ENCODE measurements at places on chromosomes 6 and 20.

- no peak for DNase-seq
Measured at GRCh38 chr20:50831622-50832021, 36.8 kb downstream of the BCAS4 start.

GRCh38 chr20:45783656-45784294, 7.9 kb downstream of the WFDC3 start:
- DNase-seq: no peak

GRCh38 chr6:137542713-137543112, 48.5 kb upstream of the OLIG3 start:
- no peak for DNase-seq

DNA sequence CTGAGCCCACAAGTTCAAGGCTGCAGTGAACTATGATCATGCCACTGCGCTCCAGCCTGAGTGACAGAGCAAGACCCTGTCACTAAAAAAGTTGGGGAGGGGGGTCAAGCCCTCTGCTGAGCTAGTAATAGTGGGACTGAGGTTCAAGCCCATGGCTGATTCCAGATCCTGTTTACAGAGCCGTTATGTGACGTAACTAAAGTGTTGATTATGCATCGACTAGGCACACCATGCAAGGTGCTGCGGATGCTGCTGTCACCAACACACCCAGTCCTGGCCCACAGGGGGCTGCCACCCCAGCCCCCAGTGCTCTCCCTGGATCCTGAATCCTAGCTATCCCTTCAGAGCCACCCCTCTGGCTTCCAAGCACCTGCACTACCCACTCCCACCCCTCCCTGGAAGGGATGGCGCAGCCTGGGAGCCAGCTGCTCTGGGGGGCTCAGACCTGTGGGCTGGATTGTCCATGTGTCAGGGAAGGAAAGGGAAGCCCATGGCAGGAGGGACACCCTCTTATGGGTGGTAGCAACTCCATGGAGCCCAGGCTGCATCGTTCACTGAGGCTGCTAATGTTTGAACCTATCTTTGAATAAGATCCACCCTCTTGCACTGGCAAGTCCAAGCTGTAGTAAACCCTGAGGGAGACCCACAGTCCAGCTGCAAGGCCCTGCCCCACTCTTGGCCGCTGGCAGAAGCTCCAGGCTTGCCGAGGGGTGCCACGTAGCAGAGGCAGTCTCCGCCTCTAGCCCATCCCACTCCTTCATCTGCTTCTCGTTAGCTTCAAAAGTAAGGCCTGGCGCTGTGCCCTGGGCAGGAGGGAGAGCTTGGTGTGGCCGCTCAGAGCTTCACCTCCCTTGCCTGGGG, 95.0 kb downstream of the SNX5 start:
- no peak for DNase-seq

- no peak for DNase-seq
Measured at GRCh38 chr20:22232923-22233322, 351.4 kb downstream of the FOXA2 start.

- DNase-seq: no peak
Measured at GRCh38 chr6:4010048-4010447, 68.9 kb downstream of the FAM217A start.

DNA sequence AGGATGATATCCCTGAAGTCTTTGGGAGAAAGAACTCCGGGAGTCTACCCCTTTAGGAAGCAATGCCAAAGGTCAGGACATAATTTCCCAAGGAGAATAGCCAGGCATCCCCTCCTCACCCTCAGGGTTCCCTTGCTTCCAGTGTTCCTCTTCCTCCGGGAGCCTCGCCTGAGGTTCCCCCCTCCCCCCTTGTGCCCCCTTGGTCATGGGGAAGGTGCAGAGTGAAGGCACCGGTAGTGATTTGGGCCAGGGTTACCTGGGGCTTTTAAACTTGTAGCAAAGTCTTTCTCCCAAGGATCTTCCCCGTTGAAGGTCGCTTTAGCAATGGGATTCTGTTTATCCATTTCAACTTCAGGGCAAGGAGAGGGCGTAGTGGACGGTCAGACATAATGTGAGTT, 1.2 kb downstream of the ISM1 start:
- DNase-seq: no peak

DNA sequence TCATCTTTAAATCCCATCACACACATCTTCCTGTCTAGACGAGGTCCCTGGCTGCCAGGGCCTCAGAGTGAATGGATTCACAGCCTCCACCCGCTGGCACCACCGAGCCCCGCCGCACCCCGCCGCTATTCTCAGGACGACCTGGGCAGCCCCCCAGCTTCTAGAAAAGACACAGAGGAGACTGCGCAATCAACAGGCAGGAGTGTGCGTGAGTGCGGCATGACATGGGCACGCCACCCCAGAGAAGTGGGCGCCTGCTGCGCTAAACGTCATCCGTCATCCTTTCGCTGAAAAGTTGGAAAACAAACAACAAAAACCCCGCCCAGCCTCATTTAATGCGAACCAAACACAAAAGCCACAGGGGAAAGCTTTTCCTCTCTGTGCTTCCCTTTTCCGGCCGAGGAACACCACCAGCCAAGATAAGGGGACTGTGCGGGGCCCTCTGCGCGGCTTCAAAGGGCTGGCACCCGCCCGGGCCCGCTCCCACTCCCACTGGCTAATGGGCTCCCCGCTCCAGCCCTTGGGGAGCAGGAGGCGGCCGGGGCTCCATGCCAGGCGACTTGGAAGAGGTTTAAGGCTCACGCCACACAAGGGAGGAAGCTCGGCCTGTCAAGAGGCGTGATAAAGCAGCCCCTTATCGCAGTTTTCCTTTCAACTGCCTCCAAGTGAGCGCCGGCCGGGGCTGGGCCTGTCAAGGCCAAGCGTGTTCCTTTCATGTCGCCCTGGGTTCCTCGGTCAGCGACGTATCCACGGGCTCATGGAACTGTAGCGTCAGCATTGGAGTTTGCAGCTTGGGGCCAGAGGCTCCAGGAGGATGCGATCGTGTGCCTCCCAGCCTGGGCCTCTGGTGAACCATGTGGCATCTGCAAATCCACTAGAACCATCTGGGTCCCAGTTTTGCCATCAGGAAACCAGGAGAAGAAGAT, 50.1 kb downstream of the NFATC2 start:
- DNase-seq: no peak

All from CD8-positive, alpha-beta T cell (primary cell).